Stimulated activated naive CD4-positive, alpha-beta T cell (primary cell): ENCODE measurements at places on chromosomes 7 and 10.

DNA sequence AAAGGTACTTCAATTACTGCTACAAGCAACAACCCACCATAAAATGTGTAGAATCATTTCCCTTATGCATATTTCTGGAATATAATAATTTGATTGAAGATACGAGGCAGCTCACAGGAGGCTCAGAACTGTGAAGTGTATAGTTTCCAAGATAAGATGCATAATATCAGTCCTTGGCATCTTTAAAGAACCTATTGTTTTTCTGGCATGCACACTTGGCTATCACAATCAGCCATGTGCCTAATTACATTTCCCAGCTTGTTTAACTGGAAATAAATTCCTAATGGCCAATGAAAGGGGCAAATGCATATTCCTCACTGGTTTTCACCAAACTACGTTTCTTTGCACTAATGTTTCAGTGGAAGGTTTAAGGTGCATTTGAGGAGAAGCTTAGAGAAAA, 83.4 kb upstream of the LRRC18 start:
- DNase-seq, result no peak

DNA sequence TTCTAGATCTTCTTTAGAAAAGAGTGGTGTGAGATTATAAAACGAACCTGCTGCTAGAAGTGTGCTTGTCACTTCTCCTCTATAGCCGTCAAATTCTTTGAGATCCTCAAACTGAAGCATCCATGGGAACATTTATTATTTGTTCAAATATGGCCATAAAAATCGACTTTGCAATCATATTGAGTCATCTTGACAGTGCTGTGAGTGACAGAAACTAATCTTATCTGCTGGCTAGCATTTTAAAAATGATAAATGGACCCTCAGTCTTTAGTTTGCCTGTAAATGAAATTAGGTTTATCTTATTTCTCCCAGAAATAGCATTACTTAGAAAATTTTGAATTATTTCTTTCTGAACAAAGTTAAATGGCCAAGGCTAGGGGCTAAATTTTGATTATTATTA, 290.8 kb downstream of the EXOC4 start:
- DNase-seq, result no peak

DNA sequence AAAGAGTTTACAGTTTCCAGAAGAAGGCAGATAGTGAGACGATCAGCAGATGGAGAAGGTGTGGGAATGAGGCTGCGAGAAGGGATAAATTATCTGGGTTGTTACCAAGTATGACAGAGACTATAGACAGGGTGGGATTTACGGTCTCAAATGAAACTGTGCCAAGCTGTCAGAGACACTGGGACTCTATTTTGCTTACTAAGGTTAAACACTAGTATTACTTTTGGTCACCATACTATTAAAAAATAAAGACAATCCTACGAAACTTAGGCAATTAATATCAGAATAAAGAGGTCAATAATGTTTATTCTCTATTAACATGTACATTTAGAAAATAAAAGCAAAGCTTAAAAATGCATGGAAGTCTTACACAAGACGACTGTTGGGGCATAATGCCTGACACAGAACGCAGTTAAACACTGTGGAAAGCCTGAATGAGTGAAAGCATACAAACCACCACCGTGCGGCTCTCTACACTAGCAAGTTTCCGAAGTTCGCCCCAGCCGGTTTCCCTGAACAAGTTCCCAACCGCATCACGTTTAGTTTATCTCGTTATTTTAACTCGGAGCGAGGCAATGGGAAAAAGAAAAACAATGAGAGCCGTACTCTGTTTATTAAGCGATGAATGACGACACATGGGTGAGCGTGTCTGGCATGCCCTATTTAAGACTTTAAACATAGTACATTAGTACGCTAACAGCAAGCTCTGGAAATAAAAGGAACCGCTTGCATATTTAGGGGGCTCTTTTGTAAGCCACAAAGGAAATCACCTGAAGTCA, 909 bp upstream of the CC2D2B start:
- peak; percentile 50 for DNase-seq

DNA sequence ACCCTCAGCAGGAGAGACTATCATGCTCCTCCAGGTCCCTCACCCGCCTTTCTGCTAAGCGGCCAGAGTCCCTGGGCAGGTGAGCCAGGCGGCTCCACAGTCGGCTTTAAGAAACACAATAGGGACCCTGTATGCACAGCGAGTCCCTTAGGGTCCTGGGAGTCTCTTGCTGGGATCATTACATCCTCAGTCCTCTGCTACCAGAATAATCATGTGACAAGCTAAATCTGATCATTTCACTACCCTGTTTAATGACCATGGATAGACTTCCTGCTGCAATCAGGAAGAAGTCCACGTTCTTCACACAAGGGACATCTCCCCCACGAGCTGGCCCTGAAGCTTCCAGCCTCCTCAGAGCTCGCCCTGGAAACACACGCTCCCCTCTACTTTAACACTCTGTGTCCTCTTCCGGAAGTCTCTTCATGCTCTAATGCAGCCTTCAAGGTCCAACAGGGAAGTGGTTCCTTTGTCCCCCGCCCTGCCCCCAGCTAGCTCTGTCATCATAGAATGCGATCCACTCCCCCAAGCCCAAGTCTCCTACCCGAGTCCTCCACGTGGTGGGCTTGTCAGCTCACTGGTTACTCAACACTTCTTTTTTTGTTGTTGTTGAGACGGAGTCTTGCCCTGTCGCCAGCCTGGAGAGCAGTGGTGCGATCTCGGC, 101.5 kb downstream of the RNF216 start:
- no peak for DNase-seq

DNA sequence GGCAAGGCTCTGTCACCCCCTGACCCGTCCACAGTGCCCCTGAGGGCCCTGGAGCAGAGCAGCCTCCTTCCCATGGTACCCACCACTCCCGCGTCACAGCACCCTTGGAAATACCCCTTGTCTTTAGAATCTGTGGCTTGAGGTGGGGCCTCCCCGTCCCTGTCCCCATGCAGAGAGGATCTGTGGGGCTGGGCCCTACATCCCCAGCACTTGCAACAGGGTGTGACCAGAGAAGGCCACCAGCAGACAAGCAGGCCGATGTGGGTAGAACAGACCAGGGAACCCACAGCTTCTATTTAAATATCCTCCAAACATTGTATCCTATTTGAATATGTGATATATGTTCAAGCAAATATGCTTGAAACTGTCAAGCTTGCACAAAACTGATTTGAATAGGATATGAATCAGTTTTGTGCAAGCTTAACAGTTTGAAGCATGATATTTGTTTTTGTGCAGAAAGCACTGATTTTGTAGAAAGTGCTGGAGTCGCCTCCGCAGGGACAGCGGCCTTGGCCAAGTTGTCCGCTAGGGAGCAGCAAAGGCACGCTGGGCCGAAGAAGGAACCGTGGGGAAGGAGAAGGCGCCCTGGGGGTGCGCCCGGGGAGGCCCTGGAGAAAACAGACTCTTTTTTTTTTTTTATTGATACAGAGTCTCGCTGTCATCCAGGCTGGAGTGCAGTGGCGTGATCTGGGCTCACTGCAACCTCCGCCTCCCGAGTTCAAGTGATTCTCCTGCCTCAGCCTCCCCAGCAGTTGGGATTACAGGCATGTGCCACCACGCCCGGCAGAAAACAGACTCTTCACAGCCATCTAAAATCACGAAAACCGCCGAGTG, 2.2 kb downstream of the CFAP46 start:
- DNase-seq, result no peak

GRCh38 chr7:28739128-28739527, 219.0 kb downstream of the TRIL start:
- DNase-seq, result no peak
